ENCODE measurements at places on chromosomes 12 and 14.

DNA sequence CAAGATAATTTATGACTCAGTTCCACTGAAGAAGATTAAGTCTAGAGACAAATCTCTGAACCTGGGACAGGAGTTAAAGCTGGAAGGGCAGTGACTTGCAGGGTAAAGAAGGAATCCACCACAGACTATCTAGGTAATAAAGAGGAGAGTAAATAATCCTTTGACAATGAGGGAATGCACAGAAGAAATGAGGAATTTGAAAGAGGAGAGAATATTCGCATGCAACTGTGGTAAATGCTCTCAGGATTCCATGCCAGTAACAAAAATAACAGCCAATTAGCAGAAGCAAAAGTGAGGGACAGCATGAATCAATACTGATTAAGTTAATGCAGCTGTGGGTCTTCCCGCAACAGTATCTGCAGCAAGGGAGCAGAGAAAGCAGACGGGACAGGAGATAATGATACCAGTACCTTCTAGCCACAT, 77.0 kb downstream of the KITLG start:
- no peak for DNase-seq

GRCh38 chr14:76268047-76268431, 107.9 kb upstream of the ESRRB start:
- no peak for DNase-seq

GRCh38 chr14:66247662-66248193, 238.4 kb upstream of the CCDC196 start:
- DNase-seq = no peak

DNA sequence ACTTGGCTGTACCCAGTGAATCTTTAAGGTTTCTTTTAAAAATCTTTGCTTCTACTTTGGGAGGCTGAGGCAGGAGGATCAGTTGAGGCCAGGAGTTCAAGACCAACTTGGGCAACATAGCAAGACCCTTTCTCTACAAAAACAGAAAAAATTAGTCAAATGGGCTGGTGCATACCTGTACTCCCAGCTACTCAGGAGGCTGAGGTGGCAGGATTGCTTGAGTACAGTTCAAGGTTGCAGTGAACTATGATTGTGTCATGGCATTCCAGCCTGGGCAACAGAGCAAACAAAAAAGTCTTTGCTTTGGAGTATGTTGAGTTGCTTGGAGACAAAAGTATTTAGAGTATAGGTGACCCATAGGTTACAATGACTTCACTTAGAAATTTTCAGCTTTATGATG, 6.2 kb upstream of the DDX55 start:
- no peak for DNase-seq

DNA sequence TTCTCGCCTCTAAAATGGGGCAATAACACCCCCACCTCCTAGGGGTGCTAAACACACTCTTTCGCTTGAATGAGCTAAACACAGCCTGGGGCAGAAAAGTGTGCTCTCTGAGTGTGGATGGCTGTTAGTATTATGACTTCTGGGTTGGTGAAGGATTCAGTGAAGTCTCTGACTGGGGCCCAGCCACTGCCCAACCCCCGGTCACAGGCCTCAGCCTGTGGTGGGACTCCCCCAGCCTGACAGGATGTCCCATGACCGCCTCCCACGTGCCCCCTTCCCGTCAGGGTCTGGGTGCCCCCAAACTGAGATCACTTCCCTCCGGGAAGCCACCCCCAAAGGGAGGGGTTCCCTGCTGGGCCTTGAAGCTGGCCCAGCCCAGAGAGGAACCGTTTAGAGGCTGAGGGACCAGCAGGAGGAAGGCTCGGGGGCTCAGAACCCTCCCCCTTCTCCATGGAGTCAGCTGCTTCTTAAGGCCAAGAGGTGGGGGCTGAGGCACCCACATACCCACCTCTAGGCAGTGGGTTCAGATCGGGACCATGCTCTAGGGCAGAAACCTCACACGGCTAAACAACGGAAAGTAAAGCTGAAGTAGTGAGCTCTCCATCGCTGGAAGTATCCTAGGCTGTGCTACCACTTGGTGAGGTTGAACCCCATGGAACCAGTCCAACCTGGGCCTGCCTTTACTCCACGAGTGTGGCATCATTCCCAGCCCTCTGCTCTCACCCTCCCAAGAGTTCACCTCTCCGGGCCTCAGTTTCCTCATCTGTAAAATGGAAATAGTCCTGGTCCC, 13.8 kb downstream of the DTX1 start:
- peak; percentile 51 for DNase-seq

- no peak for DNase-seq
Measured at GRCh38 chr14:101969481-101969880, 5.1 kb downstream of the DYNC1H1 start.

Data from GM18507 (cell line).